ENCODE measurements at places on chromosomes 4 and X.

- no peak for DNase-seq
Observed at GRCh38 chr4:114673306-114673705, 74.7 kb downstream of the UGT8 start.

- DNase-seq: no peak
Observed at GRCh38 chr4:181291615-181292014, 951.6 kb upstream of the TENM3 start.

GRCh38 chrX:134718105-134718965 is 60.1 kb upstream of the PLAC1 start:
- DNase-seq: no peak

- DNase-seq: no peak
Observed at GRCh38 chr4:105155426-105155825, 8.8 kb downstream of the TET2 start.

- DNase-seq: no peak
Observed at GRCh38 chr4:31190671-31191070, 470.5 kb downstream of the PCDH7 start.

DNA sequence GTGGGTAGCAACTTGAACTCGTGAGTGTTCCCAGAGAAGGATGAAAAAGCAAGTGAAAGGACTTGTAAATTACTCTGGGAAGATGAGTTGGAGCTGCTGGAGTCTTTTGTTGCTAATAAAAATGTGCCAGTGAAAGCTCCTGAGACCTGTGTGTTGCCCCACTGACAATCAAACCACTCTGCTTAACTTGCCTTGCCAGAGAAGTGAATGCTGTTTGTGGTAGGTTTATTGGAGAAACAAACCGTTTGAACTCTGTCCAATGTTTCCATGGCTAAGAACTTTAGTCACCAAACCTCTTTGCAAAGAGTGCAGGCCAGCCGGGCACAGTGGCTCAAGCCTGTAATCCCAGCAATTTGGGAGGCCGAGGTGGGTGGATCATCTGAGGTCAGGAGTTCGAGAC is 586.9 kb downstream of the PCDH7 start:
- DNase-seq: no peak

GRCh38 chrX:155143959-155144548 is 72.2 kb upstream of the VBP1 start:
- no peak for DNase-seq

- no peak for DNase-seq
Observed at GRCh38 chr4:20426028-20426427, 174.3 kb downstream of the SLIT2 start.

DNA sequence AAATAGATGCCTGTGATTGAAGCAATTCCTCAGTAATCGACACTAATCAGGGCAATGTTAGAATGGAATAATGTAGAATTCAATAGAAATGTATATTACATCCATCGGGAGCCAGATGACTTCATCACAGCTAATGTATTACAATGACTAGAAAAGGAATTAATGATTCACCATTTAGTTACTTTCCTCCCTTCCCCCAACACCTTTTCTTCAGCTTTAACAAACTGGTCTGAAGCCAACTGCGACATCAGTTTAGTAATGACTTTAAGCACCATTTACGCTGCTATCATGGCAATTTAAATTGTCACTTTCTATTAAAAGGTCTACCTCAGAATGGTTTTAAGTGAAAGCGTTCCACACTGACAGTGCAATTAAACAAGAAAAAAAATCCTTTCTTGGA is 45.1 kb downstream of the SUPT20HL2 start:
- no peak for DNase-seq

DNA sequence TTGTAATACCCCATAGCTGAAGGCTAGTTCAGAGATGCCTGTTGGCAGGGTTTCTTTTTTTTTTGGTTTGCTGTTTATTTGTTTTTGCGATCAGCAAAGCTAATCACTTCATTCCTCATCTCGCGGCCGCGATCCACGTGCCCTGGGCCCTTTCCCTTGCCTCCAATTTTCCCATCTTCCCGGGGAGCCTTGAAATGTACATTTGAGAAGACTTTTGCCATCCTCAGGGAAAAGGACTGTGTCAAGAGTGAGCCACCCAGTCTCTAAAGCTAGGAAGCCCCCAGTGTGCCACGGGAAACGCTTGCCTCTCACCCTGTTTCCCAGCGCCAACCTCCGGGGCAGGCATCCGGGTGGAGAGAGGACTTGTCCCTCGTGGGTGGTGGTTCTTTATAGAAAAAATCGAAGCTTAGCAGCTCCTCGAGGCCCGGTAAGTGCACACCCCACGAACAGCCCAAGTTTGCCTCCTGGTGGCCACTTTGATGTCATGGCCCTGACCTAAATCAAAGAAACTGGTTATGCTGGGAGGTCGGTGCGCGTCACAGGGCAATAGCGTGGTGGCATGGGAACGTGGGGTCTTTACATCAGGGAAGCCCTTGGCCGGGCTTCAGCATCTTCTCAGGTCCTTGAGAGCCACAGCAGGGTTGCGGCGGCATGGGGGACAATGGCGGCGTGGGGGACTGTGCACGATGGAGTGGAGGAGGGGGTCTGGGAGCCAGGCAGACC is 42.0 kb downstream of the MAP7D3 start:
- peak; percentile 49 for DNase-seq

- no peak for DNase-seq
Observed at GRCh38 chrX:125096469-125096868, 223.2 kb upstream of the TEX13C start.

GRCh38 chr4:24002330-24002966 is 112.6 kb upstream of the PPARGC1A start:
- no peak for DNase-seq
